Posterior cingulate gyrus (tissue), 11 donors: ENCODE measurements at places on chromosomes 7 and 10.

DNA sequence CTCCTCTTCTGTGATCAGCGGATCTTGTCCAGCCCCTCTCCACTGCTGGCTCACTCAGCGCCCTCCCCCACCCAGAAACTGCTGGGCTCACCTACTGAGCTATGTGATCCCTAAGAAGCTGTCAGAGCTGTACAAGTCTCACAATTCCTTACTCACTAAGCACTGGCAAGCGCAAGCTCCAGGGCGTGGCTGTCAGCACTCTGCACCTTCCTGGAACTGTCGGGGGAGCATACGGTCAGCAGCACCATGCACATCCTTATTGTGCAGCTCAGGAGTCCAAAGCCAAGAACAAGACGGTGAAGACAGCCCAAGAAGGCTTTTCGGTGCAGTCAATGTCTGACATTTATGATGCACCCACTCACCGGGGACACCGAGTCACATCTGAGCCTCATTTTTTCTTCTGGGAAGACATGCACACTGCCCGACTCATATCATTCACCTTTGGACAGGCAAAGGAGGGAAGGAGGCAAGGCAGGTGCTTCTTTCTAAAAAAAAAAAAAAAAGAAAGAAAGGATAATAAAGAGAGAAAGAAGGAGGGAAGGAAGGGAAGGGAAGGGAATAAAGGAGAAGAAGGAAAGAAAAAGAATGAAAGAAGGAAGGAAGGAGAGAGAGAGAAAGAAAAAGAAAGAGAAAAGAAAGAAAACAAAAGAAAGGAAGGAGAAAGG lies 56.3 kb downstream of the ASB13 start:
- DNase-seq = no peak

DNA sequence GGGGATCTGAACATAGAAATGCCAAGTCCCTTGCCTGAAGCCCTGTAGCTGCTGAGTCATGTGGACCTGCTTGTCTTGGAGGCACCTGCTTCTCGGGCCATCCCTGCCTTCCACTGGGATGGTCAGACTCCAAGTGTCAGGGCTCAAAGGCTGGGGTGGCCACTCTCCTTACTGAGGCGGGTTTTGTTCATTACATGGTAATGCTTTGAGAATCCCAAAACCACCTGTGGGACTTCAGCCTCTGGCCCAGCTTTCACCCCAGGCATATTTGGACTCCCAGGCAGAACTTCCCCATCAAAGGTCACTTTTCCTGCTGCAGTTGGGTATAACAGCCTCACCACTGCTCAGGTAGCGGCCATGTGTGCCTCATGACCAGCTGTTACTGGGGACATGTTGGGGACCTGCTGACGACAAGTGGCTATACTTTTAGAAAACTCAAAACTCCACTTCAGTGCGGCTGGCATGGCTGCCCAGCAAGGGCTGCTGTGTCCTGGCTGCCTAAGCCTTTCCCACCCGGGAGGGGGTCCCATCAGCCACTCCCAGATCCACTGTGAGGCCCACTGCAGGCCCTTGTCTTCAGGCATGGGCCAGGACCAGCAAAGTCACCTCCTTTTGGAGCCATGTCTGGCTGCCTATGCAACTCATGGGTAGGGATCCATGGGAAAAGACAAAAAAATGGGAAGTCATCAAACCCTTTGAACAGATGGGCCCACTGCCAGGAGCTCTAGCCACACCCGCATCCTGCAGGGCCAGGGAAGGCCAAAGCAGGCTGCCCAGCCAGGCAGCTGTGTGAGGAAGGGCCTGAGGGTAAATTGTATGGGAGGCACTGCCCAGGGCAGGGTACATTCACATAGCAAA lies 96.7 kb downstream of the ARHGAP22 start:
- no peak for DNase-seq

DNA sequence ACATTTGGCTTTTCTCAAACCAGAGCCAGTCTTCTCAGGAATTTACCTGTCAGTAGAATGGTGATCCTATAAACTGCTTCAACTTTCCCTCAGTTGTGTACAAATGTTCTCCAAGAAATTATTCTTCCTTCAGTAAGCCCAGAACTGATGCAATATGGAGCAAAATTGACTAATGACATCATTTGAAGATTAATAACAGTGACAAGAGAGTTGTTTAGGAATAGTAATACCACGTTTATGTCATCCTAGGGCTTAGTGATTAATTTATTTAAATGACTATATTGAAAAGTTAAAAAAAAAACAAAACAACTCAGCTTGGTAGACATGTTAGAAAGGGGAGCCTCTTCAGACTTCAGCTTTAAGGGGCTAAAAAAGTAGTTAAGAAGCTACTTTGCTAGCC lies 933.2 kb downstream of the GATA3 start:
- no peak for DNase-seq

- DNase-seq = no peak
Measured at GRCh38 chr7:137006293-137006692, 137.8 kb downstream of the CHRM2 start.

GRCh38 chr7:158609313-158609974 lies 21.8 kb upstream of the PTPRN2 start:
- DNase-seq = no peak

DNA sequence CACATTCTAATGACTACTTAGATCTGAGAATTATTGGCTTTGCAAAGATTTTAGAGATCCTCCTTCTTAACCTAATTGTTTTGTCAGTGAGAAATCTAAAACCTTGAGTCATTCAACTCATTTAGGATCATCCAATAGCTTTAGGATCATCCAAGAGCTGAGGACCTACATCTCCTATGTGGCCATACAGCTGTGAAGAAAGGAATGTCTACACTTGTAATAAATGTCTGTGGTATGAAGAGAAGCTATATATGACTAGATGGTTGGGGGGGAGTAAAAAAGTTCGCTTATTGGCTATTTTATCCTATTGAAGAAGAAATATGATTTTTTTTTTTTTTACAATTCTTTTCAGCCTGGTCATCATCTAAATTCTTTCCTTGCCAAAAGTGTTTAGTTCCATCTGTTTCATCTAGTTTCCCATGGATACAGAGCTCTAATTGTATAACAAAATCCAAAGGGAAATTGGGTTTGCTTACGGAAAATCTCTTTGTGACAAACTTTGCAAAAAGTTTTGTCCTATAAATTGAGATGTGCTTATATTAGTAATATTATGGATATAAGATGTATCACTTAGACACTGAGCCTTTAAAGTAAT lies 196.7 kb downstream of the PRKG1 start:
- no peak for DNase-seq

GRCh38 chr10:11962176-11962575 lies 80.4 kb downstream of the UPF2 start:
- no peak for DNase-seq

DNA sequence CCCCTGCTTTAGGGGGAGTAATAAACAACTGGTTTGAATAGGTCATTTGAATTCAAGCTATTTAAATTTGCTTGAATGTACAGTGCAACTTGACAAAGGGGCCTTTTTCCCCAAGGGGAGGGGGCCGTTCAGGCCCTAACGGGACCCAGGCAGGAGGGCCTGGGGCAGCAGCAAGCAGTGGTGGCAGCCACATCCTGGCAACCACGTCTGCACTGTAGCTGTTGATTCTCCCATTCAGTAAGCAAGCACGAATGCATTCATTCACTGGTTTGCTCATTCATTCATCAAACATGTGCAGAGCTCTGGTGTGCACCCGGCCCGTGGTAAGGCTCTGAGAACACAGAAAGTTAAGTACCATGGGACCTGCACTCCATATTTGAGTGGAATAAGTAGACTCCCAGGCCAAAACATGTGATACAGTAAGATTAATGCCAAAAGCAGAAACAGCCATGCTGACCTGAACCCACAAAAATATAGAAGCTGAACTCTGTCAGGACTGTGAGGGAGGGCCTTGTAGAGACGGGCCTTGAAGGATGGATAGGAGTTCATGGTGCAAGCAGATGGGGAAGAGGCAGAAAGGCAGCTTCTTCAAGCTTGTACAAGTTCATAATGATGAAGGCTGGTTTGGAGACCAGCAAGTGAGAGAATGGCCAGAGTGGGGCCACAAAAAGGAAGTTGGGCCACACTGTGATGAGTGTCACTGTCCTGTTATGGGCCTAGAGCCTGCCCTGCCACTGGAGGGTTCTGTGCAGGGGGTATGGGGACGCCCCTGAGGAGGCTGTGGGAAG lies 29.3 kb upstream of the C10orf53 start:
- DNase-seq = no peak

DNA sequence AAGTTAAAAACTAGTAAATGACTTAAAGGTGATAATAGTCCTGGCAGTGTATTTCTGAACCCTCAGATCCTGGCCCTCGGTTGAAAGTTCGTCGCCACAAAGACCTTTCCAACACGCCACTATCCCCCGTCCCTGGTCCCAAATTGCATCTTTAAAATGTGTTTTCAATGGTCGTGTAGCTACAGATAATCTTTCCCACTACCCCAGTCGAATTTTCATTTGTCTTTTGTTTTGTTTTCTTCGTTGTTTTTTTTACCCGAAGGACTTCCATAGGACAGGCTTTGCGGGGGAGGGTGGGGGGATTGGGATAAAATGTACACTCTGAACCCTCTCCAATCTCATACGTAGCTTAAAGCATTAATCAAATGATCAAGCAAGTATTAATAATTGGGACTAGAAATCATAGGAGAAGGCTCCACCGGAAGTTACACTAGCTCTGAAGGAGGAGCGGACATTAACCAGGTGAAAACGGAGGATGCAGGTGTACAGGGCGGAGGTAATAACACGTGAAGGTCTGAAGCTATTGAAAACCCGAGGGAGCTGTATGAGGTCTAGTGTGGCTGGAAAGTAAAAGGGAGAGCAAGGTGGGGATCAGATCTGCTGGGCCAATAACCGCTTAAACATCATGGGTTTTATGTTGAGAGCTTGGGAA lies 32.8 kb upstream of the PHF14 start:
- DNase-seq = no peak

GRCh38 chr7:150982351-150982750 lies 4.2 kb upstream of the KCNH2 start:
- DNase-seq = peak; percentile 85

DNA sequence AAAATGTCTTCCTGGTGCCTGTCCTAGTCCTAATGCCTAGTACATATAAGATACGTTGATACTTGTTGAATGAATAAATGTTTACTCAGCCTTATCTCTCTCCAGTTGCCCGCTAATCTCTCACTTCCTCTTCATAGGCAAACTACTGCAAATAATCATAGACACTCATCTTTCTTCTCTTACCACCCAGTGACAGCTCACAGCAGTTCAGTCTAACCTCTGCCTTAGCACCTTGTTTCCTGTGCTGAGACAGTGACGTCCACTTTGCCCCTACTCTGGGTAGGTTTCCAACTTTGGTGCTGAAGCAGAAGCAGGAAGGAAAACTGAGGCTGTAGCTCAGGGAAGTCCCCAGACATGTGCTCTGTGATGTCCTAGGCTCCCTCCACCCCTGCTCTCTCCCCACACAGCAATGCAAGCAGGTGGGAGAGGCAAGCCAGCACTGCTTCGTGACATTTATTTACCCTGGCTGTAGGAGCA lies 45.5 kb upstream of the RHOBTB1 start:
- no peak for DNase-seq

DNA sequence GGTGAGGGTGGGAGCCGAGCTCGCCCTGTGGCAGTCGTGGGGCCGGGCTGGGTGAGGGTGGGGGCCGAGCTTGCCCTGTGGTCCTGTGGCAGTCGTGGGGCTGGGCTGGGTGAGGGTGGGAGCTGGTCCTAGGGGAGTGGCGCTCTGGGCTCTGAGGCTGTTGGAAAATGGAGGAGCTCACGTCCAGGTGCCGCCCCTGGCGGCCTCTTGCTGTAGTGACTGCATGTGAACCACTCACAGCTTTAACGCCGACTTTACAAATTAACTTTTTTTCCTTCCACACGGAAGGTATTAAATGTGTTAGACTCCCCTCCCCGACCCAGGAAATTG lies 312.6 kb downstream of the WDR37 start:
- DNase-seq = peak; percentile 81

DNA sequence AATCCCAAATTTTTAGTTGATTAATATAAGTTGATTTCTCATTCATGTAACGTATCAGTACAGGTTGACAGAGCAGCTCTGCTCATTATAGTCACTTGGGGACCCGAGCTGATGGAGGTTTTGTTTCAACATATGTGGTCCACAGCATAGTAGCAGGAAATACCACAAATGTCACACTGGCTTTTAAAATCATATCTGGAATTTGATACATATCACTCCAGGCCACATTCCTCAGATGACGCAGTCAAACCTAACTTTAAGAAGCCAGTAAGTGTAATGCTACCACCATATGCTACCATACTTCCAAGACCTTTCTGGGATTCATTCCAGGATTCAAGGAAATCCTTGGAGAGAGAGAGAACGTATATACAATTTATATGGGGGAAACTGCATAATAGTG lies 156.3 kb downstream of the PHF14 start:
- DNase-seq = no peak

DNA sequence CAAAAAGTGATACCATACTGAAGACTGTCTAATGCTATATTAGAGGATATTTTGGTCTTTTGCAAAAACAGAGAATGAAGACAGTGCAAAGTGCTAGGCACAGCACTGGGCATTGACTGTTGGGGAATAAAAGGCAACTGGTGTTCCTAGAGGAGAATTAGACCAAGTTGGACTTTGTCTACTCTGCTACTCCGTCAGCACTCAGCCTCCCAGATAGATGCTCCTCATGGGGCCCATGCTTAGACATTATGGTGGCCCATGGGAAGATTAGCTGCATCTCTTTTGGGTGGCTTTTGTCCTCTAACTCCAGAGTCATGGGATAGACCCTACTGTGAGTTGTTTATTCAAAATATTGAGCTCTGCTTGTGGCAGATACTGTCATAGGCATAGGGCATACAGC lies 113.5 kb downstream of the RBM20 start:
- no peak for DNase-seq

- no peak for DNase-seq
Measured at GRCh38 chr10:44164251-44164956, 220.5 kb downstream of the CXCL12 start.

DNA sequence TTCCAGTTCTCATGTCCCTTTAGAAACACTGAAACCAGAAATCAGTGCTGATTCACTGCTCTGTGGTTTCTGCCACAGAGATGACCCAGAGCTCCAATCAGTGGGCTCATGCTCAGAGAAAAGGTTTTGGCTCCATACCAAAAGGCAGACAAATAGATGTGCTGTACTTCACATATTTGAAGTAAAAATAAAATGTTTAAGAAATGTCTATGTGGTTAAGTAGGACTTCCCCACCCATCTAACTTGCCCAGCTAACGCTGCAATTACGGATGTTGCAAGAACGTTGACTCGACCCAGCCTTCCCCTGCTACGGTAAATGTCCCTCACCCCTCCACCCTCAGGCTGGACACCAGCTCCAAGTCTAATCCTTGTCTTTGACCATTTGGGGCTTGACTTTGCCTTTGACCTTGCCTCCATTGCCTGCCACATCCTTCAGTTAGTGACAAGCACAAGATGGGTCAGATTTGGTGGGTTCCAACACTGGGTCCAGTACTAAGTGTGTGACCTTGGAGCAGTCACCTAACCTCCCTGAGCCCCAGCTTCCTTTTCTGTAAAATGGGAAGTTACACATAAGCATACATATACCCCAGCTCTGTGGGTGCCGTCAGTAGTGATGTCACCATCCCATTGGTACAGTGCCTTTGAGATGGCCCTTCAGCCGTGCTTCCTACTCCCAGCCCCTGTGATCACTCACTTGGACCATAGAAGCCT lies 95.8 kb downstream of the CHST15 start:
- no peak for DNase-seq

GRCh38 chr10:70830164-70830563 lies 14.4 kb downstream of the SGPL1 start:
- DNase-seq = no peak

GRCh38 chr10:88640186-88640585 lies 24.1 kb upstream of the LIPF start:
- no peak for DNase-seq
